ENCODE measurements at places on chromosomes 2 and 18.

GRCh38 chr2:203804070-203804469, 63.5 kb upstream of the CTLA4 start:
- DNase-seq, result peak; percentile 99

- peak; percentile 67 for DNase-seq
These were observed at the start of gene SATB2 for GRCh38 chr2:199457147-199458008. Gene SATB2 (minus strand): TSS chr2:199457939. CDS start chr2:199456037, 1,902 bp downstream.

DNA sequence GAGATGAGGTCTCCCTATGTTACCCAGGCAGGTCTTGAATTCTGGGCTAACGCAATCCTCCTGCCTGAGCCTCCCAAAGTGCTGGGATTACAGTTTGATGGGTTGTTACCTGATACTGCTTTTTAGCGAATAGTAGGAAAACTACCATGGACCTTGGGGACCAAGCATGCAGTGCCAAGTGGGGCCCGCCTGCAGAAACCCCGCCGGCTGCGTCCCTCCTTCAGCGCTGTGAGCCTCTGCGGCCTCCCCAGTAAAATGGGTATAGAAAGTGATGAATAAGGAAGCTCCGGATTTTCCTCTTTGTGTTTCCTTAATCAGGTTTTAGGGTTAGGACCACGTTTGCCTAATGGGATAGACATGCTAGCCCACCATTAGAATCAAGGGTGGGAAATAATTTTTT, 30.4 kb downstream of the RAMP1 start:
- DNase-seq, result no peak

GRCh38 chr2:52428224-52428623, 1339.4 kb upstream of the CHAC2 start:
- DNase-seq, result no peak

DNA sequence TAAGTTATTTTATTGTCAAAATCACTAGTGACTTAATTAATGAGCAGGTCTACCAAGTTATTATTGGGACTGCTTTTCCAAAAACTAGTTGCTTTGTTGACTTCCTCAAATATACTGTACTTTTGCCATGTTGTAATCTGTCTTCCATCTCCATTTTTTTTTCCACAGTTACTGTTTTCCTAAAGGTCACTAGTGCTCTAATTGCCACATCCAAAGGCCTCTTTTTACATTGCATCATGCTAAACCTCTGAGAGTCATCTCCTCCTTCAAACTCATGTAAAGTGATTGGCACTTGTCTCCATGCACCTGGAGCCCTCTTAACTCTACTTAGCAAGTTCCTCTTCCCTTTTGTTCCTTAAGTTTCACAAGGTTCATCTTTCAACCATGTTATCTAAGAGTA, 11.8 kb downstream of the PMAIP1 start:
- no peak for DNase-seq

- DNase-seq, result no peak
These were observed 16.2 kb downstream of the AFF3 start for GRCh38 chr2:100126201-100126600.

GRCh38 chr2:926259-926793, 24.3 kb upstream of the SNTG2 start:
- no peak for DNase-seq

DNA sequence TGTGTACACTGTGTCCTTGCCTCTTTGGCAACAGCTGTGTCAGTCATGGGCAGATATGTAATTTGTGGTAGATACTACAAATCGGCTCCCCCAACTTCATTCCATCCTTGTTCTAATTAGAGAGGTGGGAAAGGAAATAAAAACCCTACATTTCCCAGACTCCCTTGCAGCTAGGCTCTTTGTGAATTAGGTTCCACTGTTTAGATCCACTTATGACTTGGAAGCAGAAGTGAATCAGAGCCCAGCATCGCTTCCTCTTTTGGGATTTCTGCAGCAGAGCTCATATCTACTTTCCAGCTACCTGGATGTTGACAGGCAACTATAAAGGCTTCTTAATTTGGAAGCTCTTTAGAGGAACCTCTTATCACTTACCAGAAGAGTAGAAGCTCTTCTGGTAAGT, 34.1 kb upstream of the NARS1 start:
- DNase-seq, result no peak

- DNase-seq, result peak; percentile 64
These were observed 62.0 kb downstream of the TGIF1 start for GRCh38 chr18:3511980-3512379.

DNA sequence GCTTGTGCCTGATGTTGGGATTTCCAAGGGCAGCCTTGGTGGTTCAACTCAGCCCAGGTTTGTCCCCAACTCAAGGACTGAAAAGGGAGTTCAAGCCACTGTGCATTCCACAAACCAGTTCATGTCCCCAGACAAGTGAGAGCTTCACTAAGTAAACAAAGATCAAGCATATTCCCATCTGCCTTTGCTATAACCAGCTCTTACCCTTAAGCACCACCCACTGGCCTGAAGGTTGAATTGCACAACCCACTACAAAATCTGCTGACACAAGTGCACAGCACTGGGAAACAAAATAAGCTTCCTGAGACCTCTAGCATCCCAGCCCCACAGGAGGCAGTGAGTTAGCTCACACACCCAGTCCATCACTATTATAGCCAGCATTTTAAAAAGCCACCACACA, 516.7 kb downstream of the NR4A2 start:
- no peak for DNase-seq

All from astrocyte of the spinal cord (primary cell).